T47D (cell line): ENCODE measurements at places on chromosomes 6 and 20.

DNA sequence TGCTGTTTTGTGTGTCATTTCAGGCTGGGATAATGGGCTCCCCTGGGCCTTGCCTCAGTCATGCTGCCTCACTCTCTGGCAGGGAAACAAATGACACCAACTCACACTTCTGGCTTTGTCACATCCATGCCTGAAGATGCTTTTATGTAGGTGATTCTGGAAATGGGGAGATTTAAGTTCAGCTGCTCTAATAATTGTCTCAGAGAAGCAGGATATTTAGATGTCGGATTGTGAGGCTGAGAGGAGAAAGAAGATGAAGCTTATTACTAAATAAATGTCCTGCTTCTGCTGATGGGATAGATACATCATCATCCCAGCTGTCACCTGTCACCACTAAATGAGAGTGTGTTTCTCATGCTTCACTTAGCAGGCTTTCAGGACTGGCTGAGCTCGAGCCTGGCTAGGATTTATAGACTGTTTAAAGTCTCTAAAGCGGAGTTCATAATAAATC is 480.2 kb upstream of the SPTLC3 start:
- no peak for DNase-seq

DNA sequence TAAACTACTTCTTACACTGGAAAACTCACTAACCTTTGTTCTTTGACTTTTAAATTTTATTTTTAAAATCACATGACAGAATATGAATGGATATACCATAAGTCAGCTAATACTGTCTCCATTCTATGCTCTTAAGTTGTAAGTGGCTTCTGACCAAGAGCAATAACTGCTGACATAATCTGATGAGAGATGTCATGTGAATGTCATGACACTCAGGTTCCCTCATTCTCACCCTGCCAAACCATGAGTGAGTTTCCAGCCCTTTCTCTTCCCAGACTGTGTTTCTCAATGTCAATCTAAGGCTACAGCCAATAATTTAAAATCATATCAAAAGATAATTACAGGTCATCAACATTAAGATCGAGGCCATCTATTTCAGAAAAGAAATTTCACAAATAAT is 39.7 kb downstream of the KIF16B start:
- no peak for DNase-seq

- no peak for DNase-seq
These were observed 28.8 kb downstream of the PDE7B start for GRCh38 chr6:135880066-135880972.

- no peak for DNase-seq
These were observed 110.3 kb downstream of the SOD2 start for GRCh38 chr6:159582736-159583135.

DNA sequence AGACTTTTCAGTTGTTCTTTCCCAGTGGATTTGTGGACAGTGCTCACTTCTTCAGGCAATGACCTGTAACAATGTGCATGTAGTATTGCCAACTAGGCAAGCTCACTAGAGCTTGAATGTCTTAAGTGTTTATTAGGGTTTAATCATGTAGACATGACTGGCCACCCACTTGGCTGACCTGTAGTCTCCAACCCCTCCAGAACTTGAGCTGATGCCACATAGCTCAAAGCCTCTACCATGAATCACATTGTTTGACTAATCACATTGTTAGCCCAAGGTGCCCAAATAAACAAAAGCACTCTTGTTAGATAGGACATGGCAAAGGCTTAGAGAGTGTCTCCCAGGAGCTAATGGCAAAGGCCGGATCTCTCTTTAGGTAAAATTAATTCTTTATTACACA is 272.7 kb downstream of the GRIK2 start:
- DNase-seq: no peak

GRCh38 chr20:25376236-25376635 is 14.4 kb downstream of the ABHD12 start:
- DNase-seq: no peak

DNA sequence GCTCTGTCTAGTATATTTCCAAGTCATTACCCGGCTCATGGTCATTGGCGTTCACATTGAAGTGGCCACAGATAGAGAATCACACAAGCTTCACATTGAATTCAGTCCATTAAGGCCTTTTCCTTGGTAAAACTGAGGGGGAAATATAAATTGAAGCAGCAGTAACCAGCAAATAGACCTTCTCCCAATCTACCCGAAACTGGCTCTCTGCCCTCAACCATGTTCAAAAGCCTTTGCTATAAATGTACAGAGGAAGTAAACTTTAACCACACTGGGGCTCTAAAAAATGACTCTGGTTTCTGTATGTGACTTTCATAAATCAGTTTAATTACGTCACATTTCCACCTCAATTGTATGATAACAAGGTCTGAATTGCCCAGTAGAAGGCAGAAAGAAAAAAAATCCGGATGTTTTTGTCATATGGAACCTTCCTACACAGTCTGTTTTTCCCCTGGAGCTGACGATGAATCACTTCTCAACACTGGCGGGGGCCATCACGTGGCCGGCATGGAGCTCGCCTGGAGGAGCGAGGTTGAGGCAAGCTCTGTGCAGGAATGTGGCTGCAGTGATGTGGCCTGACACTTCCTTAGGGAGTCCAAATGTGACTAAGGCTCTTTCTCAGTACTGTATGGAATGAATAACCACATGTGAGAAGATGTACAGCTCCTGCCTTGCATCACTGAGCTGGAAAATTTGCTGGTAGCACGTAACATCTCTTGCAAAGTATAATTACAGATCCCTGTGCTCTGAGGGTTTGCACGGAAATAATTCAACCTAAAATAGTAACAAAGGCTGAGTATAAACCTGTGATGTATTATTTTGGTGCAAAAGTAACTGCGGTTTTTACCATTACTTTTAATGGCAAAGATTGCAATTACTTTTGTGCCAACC is 58.6 kb upstream of the SNX9 start:
- no peak for DNase-seq

DNA sequence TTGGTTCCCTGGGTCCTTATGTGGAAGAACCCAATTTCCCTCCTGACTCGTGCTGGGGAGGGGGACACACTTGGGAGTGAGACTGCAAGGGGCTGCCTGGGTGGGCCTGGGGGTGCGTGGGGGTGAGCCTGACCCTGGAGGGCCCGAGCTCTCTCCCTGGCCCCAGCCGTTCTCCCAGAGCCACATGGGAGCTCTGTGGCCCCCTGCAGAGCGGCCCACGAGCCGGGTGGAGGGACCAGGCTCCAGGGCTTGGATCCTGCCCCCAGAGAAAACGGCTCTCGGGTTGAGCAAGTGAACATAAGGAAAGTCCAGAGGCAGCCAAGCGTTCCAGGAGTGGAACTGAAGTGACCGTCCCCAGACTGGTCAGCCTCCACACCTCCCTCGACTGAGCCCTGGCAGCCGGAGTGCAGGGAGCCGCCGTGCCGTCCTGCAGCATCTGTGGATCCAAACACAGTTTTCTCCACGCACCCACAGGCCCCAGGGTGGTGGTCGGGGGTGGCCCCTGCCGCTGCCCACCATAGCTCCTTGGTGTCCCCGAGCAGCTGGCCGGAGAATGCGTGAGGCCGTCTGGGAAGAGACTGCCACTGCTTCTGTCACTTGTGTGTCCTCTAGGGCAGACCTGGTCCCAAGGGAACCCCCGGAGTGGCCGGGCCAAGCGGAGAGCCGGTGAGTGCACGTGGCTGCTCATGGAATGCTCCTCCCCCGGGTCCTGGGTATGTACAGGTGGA is 10.6 kb downstream of the COL9A3 start:
- DNase-seq: no peak

DNA sequence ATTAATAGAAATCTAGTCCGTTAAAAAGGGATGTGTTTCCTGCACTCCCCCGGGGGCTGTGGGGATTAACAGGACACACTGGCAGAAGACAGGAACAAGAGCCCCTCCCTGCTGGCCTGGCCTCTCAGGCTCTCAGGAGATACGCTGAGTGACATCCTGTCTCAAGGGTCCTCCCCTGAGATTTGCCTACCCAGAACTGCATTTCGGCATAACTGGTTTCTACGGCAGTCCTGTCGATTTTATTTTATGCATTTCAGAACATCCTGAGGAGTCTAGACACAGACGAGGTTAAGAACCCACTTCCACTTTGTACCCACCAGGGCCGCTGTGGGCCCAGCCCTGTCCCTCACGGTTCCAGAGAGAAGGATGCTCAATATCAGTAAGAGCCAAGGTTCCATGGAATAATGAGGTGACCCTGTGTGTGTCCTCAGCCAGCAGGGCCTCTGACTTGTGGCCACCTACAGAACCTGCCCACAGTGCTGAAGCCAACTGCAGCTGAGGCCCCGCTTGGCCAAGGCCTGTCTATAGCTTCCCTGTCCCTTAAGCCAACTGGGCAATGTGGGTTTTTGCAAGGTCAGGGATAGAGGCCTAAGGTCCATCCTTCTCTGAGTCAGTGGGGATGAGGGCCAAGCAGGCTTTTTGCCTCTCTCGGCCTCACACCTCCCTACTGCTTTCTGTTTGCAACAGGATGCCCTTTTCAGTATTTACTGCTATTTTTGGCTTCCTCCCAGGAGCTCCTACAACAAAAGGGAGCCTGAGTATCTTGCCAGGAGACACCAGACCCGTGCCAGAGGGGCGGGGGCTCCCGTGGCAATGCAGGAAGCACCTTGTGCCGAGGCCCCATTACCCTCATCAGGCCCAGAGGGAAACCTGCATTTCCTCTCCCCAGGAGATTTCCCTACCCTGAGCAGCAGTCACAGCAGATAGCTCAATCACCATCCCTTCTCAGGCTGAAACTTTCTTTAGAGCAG is 14.7 kb downstream of the UQCC2 start:
- DNase-seq: no peak

DNA sequence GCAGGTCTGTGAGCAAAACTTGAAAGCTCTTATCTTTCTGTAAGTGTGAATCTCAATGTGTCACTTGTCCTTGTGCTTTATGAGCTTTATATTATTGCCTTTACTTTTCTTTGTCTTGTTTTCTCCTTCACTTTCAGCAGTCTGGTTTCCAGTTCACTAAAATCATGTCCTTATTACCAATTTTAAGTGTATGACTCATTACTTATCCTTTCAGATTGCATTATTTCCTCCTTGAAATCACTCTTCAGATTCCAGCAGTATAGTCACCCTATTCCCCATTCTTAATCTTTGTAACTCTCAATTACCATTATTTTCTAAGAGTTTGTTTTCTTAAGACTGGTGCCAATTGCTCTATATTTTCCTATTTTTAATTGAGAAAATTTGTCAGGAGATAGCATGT is 117.4 kb upstream of the GRIK2 start:
- DNase-seq: no peak

DNA sequence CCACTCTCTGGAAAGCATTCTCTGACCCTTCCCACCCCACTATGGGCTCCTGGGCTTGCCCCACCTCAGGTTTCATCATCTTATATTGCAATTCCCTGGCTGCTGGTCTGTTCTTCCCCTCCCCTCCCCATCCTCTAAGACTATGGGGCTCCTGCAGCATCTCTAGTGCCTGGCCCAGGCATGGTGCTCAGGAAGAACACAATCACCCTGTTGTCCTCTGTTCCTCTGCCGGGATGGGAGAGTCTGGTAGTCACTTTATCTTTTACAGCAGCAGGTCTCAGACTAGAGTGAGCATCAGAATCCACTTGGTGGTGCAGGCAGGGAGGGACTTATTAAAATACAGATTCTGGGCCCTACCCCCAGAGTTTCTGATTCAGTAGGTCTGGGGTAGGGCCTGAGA is 5.0 kb upstream of the LPIN3 start:
- DNase-seq: no peak
